ENCODE measurements at places on chromosomes 11 and 22. TPM values are rescaled to one million over a fixed set of nuclear protein-coding genes. Genes with fewer than 3 reads are reported as not detected.

Gene CCDC73
- 0.28 TPM for total RNA-seq

Gene CCDC89
- total RNA-seq: 2.3 TPM

Gene MS4A3
- total RNA-seq: not detected

Gene CNTF
- 5.3 TPM for total RNA-seq

Gene TIGD3
- total RNA-seq: not detected

Gene HEPN1
- total RNA-seq: 0.41 TPM

Gene IFITM10
- total RNA-seq: 28.6 TPM

Gene MS4A6E
- total RNA-seq: not detected

Gene MYOD1
- total RNA-seq: not detected

Gene SCGB2A2
- 3.7 TPM for total RNA-seq

Gene TMEM109
- 213 TPM for total RNA-seq

Gene LDHAL6A
- not detected for total RNA-seq

Gene CARNS1
- 7.9 TPM for total RNA-seq

Gene OR5D16
- total RNA-seq: not detected

Gene SCN3B
- not detected for total RNA-seq

Gene XKR3
- not detected for total RNA-seq

Gene PRR33
- total RNA-seq: not detected

Data from thoracic aorta (tissue), 2 donors.